ENCODE measurements at places on chromosomes 3 and 15. TPM values are rescaled to one million over a fixed set of nuclear protein-coding genes. Genes with fewer than 3 reads are reported as not detected.

The IQCF5 gene
- not detected for total RNA-seq

The CD276 gene
- 0.21 TPM for total RNA-seq

The IGSF10 gene
- total RNA-seq, result 0.10 TPM

The AGBL1 gene
- under 0.01 TPM for total RNA-seq

The MKRN3 gene
- 1.6 TPM for total RNA-seq

The RPL29 gene
- total RNA-seq, result 1,675 TPM

The SQOR gene
- total RNA-seq, result 57.1 TPM

The CCDC54 gene
- not detected for total RNA-seq

The CASR gene
- total RNA-seq, result 1.2 TPM

The SLCO2A1 gene
- total RNA-seq, result not detected

The SEC22C gene
- 75.0 TPM for total RNA-seq

The CTXN2 gene
- not detected for total RNA-seq

The ATXN7 gene
- total RNA-seq, result 121 TPM

The GANC gene
- 21.4 TPM for total RNA-seq

The NCK1 gene
- 72.9 TPM for total RNA-seq

The LIPH gene
- total RNA-seq, result 0.84 TPM

The UPK1B gene
- total RNA-seq, result 0.10 TPM

The C3orf85 gene
- total RNA-seq, result not detected

The NRG4 gene
- total RNA-seq, result 0.84 TPM

The CXCR6 gene
- 5.2 TPM for total RNA-seq

The P2RY12 gene
- 14.1 TPM for total RNA-seq

The CLDN18 gene
- under 0.01 TPM for total RNA-seq
